ENCODE measurements at places on chromosomes 1 and 21.

DNA sequence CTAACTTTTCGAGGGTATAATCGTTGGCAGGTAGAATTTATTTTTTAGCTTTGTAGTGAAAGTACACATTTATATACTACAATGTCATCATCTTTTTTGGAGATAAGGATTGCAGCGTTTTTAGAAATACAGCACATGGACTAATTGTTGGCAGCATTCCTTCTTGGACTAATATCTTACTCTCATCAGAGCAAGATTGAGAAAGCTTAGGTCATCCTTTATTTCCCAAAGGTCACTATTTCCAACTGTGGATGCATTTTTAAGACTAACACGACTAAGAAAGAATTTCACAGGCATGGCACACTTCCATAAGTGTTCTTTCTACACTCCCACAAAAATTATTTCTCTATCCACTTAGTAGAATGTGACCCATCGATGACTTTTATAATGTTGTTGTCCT lies 732.3 kb downstream of the NCAM2 start:
- DNase-seq, result no peak

DNA sequence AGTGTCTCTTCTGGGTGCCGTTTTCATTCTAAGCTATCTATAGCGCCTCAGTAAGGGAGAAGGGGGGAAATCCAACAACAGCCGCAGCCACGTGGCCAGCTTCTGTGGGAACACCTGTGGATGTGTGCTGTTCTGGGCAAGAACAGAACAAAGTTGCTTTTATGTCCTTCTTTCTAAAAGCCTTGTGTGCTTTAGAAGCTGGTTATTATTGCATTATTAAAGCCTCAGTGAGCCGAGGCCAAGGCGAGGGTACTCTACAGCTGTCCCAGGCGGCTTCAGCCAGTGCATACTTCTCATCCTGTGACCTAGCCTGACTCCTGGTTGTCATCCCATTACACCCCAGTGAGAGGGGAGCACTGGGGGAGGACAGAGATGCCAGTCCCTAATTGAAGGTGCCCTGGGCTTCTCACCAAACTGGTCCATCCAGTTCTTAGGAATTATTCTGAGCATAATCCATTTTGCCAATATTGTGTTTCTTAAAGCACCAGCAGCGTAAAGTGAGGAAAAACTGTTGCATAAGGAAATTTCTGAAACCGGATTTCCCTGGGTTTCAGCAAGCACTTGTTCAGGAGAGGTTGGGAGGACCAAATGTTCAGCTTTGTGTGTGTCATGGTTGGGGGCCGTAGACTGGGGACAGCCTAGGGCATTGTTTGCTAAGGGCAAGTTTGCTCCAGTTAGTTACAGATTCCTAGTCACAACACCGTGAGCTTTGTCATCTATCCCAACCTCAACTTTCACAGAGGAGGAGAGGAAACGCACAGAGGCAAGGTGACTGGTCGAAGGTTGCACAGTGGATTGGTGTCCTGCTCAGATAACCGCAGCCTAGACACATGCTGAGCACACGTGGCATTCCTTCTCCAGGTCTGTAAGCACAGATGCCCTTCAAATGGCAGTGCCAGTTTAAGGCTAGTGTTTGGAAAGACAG lies 61.0 kb upstream of the ATP1A1 start:
- no peak for DNase-seq

DNA sequence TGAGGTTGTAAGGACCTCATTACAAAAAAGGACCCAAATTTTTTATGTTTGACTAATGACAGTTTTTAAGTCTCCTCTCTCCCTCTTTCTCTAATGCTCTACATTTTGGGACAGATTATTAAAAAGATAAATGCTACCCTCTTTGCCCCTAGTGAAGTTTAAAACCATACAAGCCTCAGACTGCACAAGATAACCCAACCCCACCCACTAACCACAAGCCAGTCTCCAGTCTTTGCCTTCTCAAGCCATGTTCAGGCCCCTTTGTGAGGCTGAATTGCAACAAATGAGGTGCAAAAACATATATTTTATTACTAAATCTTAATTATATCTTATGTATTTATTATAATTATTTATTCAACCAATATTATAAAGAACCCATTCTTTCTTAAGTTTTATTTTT lies 597.2 kb upstream of the BRINP3 start:
- no peak for DNase-seq

- DNase-seq, result no peak
These were observed 690.5 kb upstream of the NR5A2 start for GRCh38 chr1:199336745-199337640.

GRCh38 chr1:7474786-7475502 lies 296.2 kb upstream of the VAMP3 start:
- no peak for DNase-seq

GRCh38 chr21:37916310-37917051 lies at the start of gene KCNJ6:
Gene KCNJ6 (minus strand): TSS chr21:37916457. CDS start chr21:37840682, 75,775 bp downstream.
- DNase-seq, result peak; percentile 40

DNA sequence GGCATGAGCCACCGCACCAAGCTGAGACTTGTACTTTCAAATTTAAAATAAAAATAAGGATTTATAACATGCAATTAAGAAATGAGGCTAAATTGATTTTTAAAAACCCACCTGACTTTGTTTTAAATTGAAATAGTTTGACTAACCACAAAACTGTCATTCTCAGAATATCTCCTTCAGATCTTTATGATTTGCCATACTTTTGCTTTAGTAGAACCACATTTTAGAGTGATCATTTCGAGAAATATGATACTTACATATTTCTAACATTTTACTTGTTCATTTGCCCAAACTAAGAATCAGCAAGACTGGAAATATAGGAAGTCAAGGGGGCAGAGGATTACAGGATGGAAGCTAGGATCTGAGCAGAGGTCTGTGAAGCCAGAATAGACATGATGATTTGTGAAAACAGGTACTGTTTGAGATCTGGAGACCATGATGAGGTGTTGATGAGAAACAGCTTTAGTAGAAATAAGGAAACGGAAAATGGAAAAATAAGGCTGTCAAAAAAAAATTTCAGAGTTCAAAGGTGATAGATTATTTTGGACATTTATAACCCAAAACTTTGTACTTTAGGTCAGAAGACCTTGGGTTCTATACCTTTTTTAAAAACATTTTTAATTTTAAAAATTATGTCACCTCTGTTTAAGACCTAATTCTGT lies 44.8 kb downstream of the GIPC2 start:
- DNase-seq, result no peak

GRCh38 chr1:46148318-46148717 lies 15.9 kb upstream of the PIK3R3 start:
- DNase-seq, result no peak

DNA sequence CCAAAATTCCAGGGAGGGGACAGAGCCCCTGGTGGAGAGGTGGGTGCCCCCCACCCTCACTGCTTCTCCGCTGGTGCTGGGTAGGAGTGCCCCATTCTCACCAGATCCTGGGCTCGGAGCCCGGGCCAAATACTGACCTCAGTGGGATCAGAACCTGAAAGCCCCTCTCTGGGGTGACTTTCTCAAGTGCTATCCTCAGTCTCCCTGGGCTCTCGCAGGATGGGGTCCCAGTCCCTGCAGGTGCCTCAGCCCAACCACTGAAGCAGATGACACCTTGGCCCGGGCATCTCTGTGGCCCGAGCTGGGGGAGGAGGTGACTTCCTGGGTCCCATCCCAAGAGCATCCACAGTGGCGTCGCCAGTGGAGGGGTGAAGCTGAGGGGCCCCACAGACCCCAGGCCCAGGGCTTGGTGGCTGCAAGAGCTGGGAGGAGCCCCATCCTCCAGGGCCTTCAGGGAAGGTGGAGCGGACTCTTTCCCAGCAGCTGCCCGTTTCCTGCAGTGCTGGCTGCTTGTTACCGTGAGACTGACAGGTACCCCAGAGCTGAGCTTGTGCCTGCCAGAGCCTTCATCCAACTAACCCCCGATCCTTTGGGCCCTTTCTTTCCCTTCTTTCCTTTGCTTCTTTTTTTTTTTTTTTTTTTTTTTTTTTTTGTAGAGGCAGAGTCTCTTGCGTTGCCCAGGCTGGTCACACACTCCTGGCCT lies 3.9 kb upstream of the FNDC10 start:
- DNase-seq, result no peak

GRCh38 chr1:52551507-52552235 lies 1.2 kb downstream of the TUT4 start:
- no peak for DNase-seq

DNA sequence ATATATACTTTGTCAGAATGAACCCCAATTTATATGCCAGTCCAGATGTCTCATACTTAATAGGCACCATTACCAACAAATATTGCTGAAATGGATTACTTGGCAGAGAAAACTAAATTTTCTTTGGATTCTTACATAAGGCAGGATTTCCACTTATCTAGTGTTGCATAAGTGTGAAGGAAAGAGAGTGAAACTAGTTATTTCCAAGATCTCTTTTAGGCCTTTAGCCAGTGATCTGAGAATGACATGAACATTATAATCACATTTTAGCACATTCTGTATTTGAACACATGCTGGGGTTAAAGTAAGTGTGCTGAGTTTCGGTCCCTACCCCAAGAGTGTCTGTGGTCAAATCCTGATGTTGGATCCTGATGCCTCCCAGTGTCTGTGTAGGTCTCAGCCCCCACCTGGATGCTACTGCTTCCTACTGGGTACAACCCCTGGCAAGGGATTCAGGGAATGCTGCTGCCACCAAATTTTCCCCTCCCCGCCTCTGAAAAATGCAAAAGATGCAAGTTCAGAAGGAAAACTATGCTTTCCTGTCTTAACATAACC lies 11.2 kb downstream of the DDAH1 start:
- DNase-seq, result no peak

GRCh38 chr1:47223921-47224675 lies 7.9 kb downstream of the TAL1 start:
- no peak for DNase-seq

DNA sequence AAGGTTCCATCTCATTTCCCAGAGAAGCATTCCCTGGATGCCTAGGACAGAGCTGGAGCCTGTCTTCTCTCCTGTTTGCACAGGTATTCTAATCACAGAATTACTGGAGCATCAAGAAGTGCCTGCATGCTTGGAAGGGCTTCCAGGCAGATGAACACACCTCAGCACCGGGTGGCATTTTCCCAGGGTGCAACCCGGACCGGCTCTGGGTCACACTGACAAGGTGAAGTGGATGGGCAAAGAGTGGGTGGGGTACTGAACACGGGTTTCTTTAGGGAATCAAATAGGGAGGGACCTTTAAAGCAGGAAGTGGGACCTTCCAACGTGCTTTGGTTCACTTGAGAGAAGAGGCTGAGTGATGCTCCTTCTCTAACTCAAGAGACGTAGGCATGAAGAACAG lies 7.1 kb upstream of the PEF1 start:
- DNase-seq, result no peak

GRCh38 chr1:114263343-114263742 lies 109.7 kb upstream of the SYT6 start:
- no peak for DNase-seq

DNA sequence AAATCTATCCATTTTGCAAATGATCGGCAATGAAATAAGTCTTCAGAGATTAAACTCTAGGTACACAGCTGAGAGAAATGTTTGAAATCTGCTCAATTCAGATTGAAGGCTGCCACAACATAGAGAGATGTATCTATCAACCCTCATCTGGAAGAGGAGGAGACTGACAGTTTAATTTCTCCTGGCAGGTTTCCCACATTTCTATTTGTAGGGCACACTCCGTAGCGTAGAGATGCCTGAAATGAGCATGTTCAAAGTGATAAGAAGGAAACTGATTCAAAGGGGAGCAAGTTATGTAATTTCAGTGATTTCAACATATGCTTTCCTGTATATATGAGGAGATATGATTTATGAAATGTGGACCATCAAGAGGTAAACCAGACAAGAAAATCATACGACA lies 44.1 kb downstream of the NIBAN1 start:
- DNase-seq, result no peak

DNA sequence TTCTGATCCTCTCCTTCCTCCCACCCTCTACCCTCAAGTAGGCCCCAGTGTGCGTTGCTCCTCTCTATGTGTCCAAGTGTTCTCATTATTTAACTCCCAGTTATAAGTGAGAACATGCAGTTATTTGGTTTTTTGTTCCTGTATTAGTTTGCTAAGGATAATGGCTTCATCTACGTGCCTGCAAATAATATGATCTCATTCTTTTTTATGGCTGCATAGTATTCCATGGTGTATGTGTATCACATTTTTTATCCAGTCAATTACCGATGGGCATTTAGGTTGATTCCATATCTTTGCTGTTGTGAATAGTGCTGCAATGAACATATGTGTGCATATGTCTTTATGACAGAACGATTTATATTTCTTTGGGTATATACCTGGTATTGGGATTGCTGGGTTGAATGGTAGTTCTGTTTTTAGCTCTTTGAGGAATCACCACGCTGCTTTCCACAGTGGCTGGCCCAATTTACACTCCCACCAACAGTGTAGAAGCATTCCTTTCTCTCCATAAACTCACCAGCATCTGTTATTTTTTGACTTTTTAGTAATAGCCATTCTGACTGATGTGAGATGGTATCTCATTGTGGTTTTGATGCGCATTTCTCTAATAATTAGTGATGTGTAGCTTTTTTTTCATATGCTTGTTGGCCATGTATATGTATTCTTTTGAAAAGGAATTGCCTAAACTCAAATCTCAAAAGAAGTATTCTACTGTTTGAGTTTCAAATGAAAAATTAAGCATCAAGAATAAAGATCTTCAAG lies 116.9 kb downstream of the ETS2 start:
- DNase-seq, result no peak

DNA sequence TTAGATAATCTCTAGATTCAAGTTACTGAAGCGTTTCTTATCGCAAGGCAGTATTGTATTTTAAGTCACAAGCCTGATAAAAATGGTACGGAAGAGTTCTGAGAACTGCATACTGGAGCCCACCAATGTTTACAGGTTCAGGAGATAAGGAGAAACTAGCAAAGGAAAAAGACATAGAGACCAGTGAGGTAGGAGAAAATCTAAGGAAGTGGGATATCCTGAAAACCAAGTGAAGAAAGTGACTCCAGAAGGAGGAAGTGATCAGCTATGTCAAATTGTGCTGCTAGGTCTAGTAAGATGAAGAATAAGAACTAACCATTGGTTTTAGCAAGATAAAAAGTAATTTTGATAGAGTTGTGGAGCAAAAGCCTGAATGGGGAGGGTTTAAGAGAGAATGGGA lies 31.0 kb upstream of the ACADM start:
- DNase-seq, result no peak

- no peak for DNase-seq
These were observed 28.6 kb upstream of the PIGC start for GRCh38 chr1:172472495-172472894.

DNA sequence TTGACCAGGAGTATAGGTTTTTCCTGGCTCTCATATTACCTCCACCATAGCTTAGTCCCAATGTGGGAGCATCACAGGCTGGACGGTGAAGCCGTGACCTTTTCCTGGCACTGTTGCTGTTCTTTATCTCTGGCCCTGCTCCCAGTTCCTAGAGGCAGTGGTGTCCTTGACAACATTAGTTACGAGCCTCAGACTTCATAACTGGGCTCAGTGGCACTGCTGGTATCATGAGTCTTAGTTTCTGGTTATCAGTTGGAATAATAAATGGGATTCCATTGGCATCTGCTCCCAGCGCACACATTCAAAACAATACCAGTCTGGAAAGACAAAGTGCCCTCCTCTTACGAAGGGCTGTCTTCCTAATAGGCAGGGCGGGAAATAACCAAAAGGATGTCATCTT lies 8.0 kb downstream of the RNPEP start:
- no peak for DNase-seq
